ENCODE measurements at places on chromosomes 3 and 15.

GRCh38 chr15:31799715-31800321 is 230.5 kb upstream of the CHRNA7 start:
- DNase-seq = no peak

DNA sequence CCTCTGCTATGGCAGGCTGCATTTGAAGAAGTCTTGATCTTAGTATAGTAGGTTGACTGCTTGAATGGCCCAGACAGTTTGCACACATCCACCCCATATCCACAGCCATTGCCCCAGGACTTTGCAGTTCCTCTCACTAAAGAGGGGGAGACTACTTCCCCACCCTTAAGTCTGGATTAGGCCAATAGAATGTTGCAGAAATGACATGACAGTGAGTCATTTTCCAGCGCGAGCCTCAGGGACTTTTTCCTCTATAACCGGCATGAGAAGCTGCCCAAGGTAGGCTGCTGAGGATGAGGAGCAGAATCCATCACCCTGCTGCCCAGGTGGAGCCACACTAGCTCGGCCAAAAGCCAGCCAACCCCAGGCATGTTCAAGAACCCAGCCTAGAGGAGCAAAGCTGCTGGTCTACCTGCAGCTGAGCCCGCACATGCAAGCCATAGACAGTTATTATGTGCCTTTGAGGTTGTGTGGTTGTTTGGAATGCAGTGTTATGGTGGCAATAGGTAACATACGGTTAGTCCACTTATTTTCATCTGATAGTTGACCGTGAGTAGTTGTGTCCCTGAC is 113.9 kb downstream of the TLE3 start:
- no peak for DNase-seq

GRCh38 chr3:71008350-71008935 is 575.1 kb downstream of the FOXP1 start:
- DNase-seq = no peak

DNA sequence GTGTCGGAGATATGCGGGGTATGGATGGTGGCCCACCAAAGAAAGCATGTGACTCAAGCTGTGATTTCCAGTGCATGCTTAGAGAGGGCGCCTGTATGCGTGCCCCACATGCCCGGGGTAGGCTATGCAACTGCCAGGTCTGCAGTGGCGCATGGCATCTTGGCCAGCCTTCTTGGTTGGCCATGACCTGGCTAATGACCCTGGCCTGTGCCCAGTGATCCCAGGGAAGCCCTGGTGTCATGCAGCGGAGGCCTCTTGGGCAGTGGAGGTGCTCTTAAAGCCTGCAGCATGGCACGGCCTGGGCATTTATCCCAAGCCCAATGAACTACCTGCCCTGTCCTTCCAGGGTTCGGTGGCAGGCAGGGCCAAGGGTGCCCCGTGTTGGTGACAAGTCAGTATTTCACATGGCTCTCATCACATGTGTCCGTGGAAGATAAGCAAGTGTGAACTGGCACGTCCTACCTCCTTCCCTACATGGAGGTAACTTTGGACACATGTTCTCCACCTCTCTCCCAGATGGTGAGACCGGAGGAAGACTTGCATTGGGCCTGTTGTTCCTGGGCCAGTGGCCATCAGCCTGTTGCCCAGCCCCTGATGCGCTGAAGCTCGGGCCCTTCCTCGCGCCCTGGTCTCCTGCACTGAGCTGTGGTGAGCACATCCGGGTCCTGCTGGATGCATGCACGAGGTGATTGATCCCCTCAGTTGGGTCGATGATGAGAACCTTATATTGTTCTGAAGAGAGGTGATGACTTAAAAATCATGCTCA is 192.0 kb downstream of the UBE3A start:
- no peak for DNase-seq

GRCh38 chr3:20250786-20251185 is 64.8 kb upstream of the SGO1 start:
- DNase-seq = no peak

DNA sequence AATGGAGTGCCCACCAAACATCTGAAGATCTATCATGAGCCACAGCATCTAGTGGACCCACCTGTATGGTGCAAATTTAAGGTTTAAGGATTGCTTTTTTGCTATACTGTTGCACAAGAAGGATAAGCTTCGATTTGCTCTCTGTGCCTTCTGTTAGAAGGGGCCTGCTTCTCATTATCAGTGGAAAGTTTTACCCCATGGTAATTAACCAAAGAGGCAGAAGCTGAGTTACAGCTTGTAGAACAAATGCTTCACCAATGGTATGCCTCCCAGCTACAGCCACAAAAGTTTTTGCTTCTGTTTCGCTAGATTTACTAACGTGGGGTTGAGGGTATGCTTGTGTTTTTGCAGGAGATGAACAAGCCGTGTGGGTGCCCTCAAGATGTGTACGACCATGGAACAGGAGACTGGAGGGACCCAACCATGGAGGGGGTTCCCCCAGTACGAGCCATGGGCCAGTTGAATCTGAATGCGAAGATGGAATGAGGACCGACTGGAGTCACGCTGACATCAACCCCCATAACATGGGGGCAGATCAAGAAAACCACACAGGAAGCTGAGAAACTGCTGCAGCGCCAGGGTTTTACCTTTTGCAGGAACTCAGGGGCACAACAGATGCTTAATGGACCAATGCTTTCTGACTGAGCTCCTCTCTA is 43.5 kb downstream of the ACAD9 start:
- DNase-seq = no peak

GRCh38 chr3:140238646-140239314 is 303.8 kb downstream of the CLSTN2 start:
- no peak for DNase-seq

DNA sequence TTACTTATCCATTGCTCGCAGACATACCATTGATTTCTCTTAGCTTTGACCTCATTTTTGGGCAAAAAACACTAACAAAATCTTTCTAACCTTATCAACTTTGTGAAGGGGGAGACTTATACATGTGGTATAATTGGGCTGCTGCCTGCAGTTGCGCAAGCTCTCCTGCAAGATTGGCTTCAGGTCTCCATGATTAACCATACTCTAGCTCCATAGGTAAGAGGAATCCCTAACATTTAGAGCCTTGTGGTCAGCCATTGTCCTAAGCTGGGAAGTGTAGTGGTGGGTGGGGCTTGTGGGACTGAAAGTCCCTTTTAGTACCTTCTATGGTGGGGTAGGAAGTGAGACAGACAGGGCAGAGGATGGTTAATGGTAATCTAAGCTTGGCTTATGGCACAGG is 179.6 kb upstream of the THRB start:
- no peak for DNase-seq

DNA sequence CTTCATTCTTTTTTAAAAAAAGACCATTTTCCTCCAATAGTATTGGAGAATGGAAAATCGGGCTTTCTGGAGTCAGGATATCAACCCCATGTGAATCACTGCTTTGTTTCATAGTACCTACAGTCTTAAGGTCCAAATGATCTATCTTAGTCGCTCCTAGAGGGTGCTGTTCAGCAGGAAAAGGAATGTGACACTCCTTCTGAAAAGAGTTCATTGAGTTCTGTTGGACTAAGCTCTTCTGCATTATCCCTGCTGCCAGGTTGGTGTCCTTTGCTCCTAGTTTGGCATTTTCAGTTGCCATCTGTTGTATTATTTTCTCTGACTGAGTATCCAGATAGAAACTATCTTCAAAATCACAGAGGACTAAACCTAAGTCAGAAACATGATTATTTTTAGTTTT is 57.2 kb downstream of the POLQ start:
- no peak for DNase-seq

All from fibroblast of the conjunctiva (primary cell).